ENCODE measurements at places on chromosomes 4 and X.

DNA sequence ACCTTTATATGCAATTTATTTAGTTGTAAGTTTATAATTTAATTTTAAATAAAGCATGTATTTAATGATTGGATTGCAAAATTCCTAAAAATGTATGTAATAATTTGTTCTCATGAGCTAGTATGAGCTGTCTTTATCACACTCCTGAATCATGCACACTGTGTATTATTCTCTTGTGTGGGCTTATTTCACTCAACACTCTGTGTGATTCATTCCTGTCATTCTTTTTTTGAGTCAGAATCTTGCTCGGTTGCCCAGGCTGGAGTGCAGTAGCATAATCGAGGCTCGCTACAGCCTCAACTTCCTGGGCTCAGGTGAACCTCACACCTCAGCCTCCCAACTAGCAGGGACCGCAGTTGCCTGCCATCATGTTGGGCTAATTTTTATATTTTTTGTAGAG is 123.1 kb upstream of the SLC34A2 start:
- no peak for DNase-seq

GRCh38 chrX:39397561-39398199 is 596.4 kb downstream of the MID1IP1 start:
- no peak for DNase-seq

DNA sequence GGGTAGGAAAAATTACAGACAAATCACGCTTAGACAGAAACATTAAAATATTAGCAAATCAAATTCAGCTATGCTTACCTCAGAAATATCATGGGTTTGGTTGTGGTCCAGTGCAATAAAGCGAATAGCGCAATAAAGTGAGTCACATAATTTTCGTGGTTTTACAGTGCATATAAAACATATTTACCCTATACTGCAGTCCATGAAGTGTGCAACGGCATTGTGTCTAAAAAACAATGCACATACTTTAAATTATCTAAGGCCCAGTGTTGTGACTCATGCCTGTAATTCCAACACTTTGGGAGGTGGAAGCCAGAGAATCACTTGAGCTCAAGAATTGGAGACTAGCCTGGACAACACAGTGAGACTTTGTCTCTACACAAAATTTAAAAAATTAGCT is 195.7 kb upstream of the IL1RAPL1 start:
- no peak for DNase-seq

- DNase-seq = no peak
These were observed 15.6 kb downstream of the ATP2B3 start for GRCh38 chrX:153533091-153533490.

DNA sequence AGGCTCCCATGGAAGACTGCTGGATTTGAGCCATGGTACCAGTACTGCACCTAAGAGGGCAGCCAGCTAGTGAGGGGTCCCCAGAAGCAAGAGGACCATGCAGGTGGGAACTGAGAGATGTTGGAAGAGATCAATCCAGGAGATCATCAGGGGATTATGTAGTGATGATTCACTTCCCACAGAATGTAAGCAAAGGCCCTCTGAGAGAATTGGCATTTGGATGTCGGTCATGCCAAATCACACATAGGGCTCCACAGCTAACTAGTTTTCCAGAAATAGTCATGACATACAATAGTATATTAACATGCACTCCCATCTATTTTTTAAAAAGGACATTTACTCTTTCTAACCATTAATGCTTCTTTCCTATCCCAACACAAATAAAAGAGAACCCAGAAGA is 112.5 kb downstream of the RASGEF1B start:
- DNase-seq = no peak

GRCh38 chrX:12372111-12372510 is 233.8 kb downstream of the FRMPD4 start:
- DNase-seq = no peak

- DNase-seq = no peak
These were observed 82.1 kb upstream of the GPC4 start for GRCh38 chrX:133497356-133497755.

GRCh38 chr4:182653596-182653995 is 263.6 kb downstream of the DCTD start:
- no peak for DNase-seq

GRCh38 chrX:41009850-41010846 is 75.1 kb upstream of the USP9X start:
- DNase-seq = peak; percentile 64

DNA sequence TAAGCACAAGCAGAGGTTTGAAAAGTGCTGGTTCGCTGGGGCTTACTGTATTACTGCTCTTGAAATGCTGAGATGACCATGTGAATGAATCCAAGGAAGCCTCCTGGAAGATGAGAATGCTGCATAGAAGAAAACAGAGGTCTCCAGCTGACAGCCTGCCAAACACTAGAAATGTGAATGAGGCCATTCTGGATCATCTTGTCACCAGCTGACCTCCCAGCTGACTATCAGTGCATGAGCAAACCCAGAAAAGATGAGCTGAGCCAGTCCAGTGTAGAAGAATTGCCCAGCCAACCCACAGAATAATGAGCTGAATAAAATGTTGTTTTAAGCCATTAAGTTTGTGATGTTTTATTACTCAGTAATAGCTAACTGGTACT is 49.1 kb upstream of the DYNLT3 start:
- no peak for DNase-seq

DNA sequence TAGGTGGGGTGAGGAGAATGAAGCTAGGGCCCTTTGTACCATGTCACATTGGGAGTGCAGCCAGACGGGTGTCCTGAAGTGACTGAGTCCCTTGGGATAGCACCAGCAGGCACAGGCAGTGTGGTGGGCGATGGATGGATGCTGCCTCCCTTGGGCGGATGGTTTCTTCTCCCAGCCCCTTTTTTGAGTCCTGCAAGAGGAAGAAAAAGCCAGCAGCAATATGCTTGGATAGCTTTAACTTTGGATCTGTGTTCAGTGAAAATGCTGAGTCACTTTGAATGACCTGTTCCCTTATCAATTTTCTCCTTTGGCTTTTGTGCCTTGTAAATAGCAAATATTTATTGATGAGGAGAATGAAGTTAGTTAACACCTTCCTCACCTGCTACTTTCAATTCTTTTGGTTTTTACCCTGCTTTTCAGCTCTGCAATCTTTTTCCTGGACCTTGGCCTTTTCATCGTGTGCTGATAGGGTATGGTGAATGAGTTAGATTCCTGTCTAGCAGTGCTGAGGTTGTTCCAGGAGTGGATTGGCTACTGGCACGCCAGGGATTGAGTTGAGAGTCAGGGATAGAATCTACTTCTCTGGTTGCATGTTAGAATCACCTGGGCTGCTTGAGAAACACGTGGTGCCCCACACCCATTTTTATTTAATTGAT is 10.2 kb downstream of the DCUN1D4 start:
- no peak for DNase-seq

DNA sequence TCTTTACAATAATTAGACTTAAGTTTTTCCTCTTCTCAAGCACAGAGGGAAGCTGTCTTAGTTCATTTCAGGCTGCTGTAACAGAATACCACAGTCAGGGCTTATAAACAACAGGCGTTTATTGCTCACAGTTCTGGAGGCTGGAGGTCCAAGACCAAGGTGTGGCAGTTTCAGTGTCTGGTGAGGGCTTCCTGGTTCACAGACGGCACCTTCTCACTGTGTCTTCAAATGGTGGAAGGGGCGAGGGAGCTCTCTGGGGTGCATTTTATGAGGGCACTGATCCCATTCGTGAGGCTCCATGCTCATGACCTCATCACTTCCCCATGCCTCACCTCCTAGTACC is 115.7 kb upstream of the MXRA5 start:
- DNase-seq = no peak

Measured in HL-60 (cell line).